ENCODE measurements at places on chromosomes 3 and 15.

DNA sequence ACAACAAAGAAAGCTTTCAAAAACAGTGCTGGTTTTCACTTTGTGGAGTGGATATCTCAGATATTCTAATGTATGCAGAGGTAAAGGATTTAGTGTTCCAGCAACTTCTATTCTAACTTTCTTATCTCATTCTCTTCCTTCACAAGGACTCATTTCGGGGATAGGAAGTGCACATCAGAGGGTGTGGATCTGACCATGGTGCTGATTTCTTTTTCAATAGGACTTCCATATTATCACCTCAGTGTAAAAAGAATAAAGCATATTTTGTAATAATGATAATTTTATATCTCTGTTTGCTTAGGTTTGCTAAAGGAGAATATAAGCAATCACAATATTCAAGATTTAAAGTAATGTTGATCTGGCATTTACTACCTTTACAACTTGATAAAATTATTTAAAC is 12.5 kb upstream of the CADM2 start:
- no peak for DNase-seq

GRCh38 chr15:44568338-44568737 is 31.4 kb downstream of the EIF3J start:
- DNase-seq = no peak

DNA sequence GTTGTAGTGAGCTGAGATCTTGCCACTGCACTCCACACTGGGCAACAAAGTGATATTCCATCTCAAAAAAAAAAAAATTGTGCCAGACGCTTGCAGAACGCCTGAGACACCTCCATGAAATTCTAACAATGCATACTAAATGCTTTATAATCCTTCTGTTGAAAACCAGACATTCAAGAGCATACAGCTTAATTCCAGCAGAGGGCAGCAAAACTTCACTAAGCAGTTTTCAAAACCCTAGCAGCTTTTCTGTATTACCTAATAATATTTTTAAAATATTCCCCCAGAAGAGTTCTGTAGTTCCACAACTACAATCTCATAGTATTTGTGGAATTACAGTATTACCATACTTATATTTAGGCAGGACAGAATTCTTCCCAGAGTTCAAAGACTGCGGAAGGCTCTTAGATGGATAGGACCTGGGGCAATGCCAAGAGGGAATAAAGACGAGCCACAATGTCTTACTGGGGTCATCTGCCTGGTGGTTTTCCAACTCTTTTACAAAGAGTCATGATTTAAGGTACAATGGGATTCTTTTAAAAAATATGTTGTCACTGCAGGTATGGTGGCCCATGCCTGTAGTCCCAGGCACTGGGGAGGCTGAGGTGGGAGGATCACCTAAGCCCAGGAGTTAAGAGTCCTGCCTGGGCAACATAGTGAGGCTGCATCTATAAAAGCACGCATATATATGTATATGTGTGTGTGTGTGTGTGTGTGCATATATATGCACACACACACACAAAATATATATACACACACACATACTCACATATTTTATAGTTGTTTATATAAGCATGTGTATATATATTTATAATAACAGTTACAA is 19.6 kb upstream of the TASOR start:
- peak; percentile 52 for DNase-seq

DNA sequence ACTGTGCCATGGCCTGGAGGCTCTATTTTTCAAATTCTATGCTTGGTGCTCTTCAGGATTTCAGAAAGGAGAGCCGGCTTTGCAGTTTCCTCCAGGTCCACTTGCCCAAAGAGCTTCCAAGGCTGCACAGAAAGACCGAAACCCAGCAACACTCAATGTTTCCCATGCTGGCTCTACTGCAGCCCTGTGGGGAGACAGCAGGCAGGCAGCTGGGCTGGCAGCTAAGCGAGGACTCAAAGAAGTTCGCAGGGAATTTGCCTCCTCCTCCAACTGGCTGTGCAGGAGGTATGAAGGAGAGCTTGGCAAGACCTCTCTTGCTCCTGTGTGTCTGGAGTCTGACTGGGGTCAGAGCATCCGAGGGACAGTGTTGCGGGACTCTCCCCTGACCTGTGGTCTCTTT is 17.4 kb upstream of the ITGA11 start:
- no peak for DNase-seq

GRCh38 chr15:97955529-97955928 is 5.0 kb upstream of the ARRDC4 start:
- no peak for DNase-seq

GRCh38 chr3:11735638-11736037 is 91.9 kb upstream of the VGLL4 start:
- DNase-seq = no peak

GRCh38 chr3:30625541-30626438 is 19.4 kb downstream of the TGFBR2 start:
- no peak for DNase-seq

DNA sequence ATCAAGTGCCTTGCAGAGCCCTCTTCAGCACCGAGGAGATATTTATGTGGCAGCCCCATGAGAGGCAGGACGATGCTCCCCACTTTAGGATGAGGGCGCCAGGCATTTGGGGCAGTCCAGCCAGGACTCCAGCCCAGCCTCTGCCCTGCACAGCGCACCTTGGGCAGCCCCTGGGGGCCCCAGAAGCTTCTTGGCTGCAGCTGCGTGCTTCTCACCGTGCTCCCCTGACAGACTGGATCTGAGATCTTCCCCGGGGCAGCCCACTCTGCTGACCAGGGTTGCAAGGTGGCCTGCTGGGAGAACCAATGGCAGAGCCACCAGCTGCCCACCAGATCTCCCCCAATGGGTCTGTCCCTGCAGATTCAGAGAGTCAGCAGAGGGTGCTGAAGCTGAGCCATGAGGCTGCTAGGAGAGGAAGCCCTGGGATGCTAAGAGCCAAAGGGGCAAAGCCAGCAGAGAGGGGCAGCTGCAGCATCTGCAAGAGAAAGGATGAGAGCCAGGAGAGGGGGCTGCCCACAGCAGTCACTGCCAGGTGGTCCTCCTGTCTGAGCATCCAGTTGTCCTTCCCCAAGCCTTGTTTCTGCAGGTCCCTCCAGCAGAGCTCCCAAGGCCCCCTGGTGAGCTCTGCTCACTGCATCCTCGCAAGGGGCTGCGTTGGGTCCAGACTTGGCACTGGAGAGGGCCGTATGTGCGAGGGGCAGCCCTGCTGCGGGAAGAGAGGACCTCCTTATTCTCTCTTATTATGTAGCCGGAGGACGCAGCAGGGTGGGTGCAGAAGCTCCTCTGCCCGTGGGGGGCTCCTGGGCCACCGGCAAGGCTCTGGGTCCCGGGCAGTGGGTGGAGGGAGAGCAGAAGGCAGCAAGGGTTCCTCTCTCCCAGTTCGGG is 14.7 kb upstream of the KLF13 start:
- no peak for DNase-seq

- no peak for DNase-seq
These were observed 53.0 kb downstream of the NR1I2 start for GRCh38 chr3:119834754-119835370.

DNA sequence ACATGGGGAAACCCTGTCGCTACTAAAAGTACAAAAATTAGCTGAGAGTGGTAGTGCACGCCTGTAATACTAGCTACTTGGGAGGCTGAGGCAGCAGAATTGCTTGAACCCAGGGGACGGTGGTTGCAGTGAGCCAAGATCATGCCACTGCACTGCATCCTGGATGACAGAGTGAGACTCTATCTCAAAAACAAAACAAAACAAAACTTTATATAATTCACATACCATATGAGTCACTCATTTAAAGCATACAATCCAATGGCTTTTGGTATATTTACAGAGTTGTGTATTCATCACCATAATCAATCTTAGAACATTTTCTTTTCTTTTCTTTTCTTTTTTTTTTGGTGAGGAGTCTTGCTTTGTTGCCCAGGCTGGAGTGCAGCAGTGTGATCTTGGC is 8.7 kb downstream of the PXK start:
- no peak for DNase-seq

DNA sequence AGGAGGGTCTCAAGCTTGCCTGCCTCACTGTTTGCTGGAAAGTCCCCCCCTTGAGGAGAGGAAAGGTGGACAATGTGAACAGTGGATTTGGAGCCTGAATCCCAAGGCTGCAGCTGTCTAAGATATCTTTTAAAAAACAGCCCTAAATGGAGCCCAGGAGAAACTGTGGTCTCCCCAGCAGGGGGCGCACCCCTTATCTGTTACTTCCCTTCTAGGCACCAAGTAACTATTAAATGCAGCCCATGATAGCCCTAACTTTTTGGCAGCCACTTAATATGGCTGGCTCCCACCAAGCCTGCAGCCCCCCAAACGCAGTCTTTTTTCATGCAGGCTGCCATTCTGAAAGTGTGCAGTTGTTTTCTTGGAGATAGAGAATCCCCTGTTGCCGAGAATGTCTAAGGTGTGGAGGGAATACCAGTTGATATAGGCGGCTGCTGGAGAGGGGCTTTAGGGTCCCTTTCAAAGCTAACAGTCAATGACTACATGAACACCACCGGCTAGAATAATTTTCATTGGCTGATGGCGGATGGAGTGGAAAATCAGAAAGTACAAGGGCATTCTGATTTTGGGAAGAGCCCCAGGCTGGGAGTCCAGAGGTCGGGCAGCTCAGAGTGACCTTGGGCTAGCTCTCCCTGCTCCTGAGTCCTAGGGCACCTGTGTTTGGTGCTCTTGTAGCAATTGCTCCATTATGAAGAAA is 1.3 kb downstream of the RHCG start:
- DNase-seq = no peak

GRCh38 chr15:99452010-99452409 is 113.8 kb upstream of the MEF2A start:
- no peak for DNase-seq

DNA sequence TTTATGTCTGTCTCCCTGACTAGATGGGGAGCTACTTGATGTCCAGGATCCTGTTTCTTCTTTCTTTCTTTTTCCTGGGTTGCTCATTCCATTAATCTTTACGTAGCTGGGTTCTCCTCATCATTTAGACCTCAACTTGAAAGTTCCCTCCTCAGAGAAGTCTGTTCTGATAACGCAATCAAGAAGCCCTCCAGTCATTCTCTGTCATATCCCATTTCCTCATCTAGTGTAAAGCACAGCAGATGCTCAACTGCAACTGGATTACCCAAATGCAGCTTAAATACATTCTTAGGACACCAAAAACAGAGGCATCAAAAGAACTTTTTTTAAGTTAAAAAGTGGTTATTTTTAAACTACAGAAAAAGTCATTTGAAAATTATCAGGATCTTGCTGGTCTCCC is 51.7 kb upstream of the ST3GAL6 start:
- no peak for DNase-seq

DNA sequence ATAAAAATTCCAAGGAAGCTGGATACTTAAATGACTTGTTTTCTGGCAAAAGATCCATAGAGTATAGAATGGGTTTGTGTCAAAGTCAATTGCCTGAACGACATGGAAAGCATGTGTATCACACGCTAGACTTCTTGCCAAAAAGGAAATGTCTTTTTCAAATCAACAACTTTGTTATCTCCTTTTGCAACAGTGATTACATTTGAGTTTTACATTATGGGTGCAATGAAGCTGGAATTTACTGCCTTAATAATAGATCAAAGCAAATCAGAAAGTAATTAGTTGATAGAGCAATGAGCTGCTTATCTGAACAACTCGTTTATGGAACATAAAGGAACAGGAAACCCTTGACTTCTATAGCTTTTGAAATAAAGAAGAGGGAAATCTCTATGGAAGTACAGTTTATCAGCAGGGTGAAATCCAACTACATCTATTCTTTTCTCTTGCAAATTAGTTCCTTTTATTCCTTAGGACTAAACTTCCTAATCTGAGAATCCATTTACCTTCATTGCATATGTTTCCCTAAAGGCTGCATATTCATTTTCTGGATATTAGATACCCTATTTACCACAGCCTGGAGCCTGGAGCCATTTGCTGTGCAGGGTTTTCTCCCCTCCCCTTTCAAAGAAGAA is 415.1 kb upstream of the NECTIN3 start:
- DNase-seq = no peak

All from stimulated activated CD4-positive, alpha-beta T cell treated with anti-CD3 and anti-CD28 coated beads, Interleukin-1b, Interleukin-23, amount 100 ng/mL, for 4 hours (primary cell).